H9 (cell line): ENCODE measurements at places on chromosomes 6 and 20.

DNA sequence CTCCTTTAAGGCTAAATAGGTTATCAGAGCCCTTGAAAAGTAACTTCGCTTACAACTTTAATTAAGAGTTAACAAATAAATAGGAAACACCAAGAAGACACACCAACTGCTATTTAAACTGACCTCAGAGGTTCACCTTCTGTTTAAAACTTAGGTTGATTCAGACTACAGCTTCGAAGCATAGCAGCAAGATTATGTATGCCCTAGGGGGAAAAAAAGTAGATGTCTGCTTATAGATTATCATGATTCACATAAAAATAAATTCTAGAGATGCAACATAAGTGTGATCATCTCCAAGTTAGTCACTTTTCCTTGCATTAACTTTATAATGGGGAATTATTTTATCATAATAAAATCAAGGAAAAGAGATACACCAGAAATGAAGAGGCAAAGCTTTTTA lies 8.9 kb downstream of the PNISR start:
- DNase-seq = no peak

- DNase-seq = no peak
Measured at GRCh38 chr6:147434516-147434915, 74.0 kb upstream of the SAMD5 start.

DNA sequence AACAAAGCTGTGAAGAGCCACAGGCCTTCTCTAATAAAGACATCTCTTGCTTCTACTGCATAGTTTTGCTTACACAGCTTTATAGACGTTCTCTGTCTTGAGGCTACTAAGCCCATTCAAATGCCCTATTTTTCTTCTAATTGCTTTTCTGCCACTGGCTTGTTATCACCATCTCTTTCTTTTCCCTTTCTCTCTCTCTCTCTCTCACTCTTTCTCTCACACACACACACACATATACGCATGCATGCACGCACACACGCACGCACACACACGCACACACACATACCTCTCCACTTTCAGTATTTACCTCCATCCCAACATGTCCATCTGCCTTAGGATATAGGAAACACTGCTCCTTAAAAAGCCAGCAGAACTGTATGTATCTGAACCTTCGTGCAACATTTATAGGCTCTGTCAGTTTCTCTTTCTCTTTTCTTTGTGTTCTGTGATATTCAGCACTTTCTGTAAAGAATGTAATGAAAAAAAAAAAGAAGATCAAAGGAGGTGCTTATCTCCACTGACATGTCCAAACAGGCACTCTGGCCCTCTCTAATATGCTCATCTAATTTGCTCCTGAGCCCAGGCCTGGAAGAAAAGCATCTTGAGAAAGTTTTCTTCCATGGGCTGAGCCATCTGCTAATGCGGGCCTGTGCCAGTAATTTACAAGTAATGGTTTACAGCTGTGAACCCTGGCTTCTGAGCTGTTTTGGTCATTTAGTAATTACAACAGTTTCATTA lies 1046.7 kb upstream of the MAP3K7 start:
- no peak for DNase-seq

GRCh38 chr6:46024124-46024769 lies 8.6 kb upstream of the CLIC5 start:
- DNase-seq = no peak

- no peak for DNase-seq
Measured at GRCh38 chr6:25454136-25454535, 175.0 kb downstream of the CARMIL1 start.

GRCh38 chr6:121418346-121418745 lies 17.1 kb upstream of the GJA1 start:
- no peak for DNase-seq

DNA sequence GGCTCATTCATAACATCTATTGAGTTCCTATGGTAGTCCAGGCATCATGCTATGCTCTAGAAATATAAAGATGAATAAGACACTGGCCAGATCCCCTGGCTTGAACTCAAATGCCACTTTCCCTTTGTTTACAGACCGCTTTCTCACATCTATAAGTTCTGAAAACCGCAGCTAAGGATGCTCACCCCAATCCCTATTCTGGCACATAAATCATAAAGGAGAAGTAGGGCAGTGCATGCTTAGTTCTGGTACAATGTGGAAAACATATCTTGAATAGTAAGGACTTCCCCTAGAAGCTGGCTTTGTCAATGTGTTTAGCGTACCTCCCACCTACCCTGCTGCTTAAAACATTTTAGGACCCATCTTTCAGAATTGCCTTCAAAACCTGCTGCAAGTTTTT lies 26.4 kb downstream of the MRS2 start:
- no peak for DNase-seq

DNA sequence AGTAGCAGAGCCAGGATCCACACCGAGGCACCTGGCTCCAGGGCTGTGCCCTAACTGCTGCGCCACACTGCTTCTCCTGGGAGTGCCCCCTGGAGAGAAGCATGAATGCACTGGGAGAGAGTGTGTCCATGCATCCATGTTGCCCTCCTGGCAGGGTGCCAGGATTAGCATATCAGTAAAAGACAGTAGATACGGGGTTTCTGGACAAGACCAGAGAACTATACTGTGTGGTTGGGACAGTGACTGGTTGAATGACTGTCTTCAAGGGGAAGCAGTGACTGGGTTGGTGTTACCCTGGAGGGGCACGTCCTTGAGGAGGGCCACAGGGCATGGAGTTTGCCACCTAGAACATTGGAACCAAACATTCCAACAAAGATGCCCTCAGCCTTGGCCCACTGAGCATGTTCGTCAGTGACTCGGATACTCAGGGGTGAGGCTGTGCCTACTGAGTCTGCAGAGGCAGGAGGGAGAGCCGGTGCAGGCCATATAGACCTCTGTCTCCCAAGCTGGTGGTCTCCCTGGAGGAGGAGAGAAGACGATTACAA lies 288.8 kb downstream of the CDC5L start:
- peak; percentile 11 for DNase-seq

GRCh38 chr6:156949376-156949775 lies 172.2 kb downstream of the ARID1B start:
- DNase-seq = no peak

DNA sequence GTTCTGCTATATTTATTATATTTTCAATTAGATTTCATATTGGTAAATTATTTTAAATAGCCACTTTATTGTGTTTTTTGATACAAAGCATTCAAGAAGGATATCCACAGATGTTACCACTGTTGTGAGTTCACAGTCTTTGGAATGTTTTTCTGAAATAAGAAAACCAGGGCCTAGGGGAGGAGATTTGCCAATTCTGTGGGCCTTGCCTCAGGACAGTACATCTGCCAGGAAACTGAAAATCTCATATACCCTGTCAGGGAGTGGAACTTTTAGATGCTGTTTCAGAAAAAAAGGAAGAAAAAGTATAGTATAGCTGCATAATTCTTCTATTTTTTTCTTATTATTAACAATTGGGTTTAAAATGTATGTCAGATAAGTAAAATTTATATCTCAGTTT lies 995.9 kb upstream of the ADGRB3 start:
- no peak for DNase-seq

GRCh38 chr6:14178083-14178445 lies 60.5 kb downstream of the CD83 start:
- DNase-seq = no peak

DNA sequence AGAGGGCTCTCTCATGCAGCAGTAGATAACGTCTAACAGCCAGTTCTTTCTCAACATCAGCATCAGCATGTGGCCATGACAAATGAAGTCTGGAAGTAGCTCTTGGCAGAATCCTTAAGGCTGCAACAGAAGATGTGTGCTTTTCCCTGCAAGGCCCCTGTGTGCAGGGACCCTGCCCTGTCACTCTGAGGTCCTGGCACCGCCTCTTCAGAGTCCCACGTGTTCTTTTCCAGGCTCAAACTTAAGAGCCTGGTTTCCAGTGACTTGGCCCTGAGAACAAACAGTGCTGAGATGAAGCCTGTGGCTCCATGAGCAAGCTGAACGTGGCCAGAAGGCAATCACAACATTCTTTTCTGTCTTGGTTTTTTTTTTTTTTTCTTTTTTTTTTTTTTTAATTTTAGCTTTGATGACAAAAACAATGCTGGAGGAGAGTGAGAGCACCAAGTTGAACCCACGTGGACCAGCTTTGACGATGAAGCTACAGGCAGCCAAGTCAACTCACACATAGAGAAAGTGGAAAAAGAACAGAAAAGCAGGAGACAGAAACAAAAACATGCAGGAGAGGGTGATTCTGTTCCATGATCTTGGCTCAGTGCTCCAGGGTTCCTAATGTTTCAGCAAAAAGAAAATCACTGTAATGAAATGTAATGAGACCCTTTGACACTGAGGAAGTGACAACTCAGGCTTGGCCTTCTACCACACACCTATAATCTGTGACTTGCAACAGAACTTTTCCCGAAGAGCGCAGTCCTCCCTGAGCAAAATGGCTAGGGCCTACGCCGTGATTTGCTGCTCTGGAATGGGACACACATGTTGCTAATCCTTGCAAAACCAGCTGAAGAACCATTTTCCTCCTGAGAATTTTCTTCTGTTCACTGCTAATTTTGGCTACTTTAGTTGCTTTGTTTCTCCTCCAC lies 86.1 kb downstream of the FOXC1 start:
- DNase-seq = no peak

DNA sequence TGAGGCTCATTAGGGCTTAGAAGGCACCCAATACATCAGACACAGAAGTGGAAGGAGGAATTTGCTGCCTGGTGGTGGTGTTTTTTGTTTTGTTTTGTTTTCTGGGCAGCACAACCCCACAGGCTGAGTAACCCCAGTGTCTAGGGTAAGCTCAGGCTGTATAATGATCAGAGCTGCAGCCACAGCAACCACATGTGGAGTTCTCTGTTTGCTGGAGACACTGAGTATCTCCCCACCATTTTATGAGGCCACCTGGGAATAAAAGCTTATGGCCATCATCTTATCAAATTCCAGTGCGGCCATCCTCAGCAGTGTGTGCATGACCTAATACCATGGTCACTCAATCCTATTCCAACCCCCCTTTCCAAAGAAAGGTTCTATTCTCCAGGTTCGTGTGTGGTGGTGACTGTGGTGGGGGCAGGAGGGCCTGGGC lies 3.4 kb upstream of the DLL1 start:
- DNase-seq = no peak

GRCh38 chr6:121651420-121651819 lies 216.0 kb downstream of the GJA1 start:
- no peak for DNase-seq

DNA sequence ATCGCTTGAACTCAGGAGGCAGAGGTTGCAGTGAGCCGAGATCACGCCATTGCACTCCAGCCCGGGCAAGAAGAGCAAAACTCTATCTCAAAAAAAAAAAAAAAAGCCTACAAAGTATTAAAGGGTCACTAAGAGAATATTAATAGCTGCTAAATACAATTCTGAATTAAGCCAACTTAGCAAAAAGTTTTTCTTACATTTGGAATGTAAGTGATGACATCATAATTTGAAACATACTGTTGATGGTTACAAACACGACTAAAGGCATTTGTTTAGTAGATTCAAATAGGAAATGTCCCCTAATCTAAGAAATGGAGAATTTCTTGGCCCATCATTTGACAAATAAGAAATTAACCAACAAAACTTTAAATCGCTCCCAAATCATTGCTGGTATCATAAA lies 282.8 kb downstream of the RNGTT start:
- DNase-seq = no peak

GRCh38 chr20:3315136-3315535 lies 76.1 kb upstream of the SLC4A11 start:
- DNase-seq = no peak

DNA sequence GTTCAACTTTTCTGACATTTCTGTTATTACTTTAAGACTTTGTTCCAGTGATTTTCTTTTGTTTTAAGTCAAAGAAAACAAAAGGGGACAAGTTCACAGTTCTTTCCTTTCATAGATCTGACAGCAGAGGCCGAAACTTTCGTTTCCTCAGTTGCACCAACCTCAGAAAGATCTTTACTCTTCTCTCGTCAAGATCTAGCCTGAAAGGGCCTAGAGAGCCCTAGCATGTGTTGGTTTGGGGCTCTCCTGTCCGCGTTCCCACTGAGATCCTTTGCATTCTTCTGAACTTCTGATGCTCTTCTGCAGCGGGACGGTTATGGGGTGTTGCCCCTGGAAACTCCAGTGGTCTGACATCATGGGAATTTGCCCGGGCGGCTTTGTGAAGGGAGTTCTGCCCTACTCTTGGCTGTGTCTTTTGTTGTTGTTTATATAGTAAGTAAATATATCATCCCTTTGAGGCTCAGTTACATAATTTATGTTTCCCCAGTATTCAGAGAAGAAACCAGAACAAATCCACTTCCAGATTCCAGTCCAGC lies 129.1 kb downstream of the SASH1 start:
- no peak for DNase-seq

GRCh38 chr6:7100753-7101081 lies 7.0 kb upstream of the RREB1 start:
- DNase-seq = no peak

DNA sequence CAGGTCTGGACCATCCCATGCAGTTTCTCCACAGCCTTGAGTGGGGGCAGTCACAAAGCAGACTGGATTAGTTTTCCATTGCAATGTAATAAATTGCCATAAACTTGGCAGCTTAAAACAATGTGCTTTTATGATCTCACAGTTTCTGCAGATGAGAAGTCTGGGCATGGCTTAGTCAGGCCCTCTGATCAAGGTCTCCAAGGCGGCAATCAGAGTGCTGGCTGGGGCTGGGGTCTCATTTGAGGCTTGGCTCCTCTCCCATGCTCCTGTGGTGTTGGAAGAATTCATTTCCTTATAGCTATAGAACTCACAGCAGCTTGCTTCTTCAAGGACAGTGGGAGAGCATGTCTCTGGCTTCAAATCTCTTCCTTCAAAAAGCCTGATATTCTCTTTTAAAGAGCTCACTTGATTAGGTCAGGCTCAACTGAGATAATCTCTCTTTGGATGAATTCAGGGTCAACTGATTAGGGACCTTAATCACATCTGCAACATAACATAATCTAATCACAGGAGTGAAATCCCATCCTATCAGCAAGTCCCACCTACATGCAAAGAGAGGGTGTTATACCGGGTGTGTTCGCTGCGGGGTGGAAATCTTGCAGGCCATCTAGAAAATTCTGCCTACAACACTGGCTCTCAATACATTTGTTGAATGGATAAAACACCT lies 77.4 kb upstream of the SULF2 start:
- DNase-seq = no peak

- no peak for DNase-seq
Measured at GRCh38 chr6:164107297-164107995, 692.9 kb downstream of the QKI start.

- DNase-seq = no peak
Measured at GRCh38 chr20:32386091-32386490, 28.0 kb downstream of the ASXL1 start.

GRCh38 chr20:1163653-1164052 lies 21.1 kb downstream of the TMEM74B start:
- no peak for DNase-seq
